ENCODE measurements at places on chromosomes 1 and 21. TPM values are rescaled to one million over a fixed set of nuclear protein-coding genes. Genes with fewer than 3 reads are reported as not detected.

- H3K27me3 ChIP-seq: no peaks in the 10 kb centered on the region
- H3K27ac ChIP-seq: no peak overlapping the region
- H3K4me1 ChIP-seq: peaks cover 3% of the 10 kb centered on the region
- H3K36me3 ChIP-seq: no peaks in the 10 kb centered on the region
- no peak for DNase-seq
Observed at GRCh38 chr1:180633057-180634056, 1.5 kb downstream of the XPR1 start.

GRCh38 chr1:51920130-51920529, 41.6 kb upstream of the NRDC start:
- H3K36me3 ChIP-seq: no peaks in the 10 kb centered on the region
- H3K4me3 ChIP-seq: no peak overlapping the region
- no peak for DNase-seq
- no peak overlapping the region for H3K27ac ChIP-seq
- no peaks in the 10 kb centered on the region for H3K4me1 ChIP-seq
- no peaks in the 10 kb centered on the region for H3K27me3 ChIP-seq

DNA sequence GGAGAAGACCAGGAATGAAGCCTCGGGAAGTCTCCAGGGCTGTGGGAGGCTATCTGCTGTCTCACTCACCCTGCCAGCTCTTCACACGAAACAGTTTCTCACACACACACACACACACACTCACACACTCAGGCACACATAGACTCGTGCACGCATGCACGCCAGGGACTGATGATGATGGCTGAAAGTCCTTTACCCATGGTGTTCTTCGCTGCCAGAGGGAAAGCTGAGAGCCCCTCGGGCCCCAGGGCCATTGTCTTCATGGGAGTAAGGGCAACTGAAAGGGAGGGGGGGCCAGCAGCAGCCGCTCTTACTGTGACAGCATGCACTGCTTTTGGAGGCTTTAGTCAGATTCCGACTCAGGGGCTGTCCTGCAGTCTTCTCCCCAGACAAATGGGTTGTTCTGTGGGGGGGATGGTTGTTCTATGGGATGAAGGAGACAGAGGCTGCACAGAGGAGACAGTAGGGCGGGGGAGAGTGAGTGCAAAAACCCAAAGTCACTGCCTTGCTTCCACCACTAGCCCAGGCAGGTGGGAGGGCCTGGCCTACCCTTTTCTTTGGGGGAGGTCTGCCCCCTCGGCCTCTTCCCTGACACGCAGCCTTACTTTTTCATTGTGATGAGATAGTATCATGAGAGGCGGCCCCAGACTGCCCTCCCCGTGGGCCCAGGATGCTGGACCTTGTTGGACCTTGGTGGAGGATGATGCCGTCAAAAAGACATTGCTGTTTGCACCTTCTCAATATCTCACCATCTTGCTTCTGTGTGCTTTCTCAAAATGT, 29.0 kb downstream of the STUM start:
- H3K4me1 ChIP-seq: no peaks in the 10 kb centered on the region
- H3K4me3 ChIP-seq: no peak overlapping the region
- H3K27ac ChIP-seq: no peak overlapping the region

DNA sequence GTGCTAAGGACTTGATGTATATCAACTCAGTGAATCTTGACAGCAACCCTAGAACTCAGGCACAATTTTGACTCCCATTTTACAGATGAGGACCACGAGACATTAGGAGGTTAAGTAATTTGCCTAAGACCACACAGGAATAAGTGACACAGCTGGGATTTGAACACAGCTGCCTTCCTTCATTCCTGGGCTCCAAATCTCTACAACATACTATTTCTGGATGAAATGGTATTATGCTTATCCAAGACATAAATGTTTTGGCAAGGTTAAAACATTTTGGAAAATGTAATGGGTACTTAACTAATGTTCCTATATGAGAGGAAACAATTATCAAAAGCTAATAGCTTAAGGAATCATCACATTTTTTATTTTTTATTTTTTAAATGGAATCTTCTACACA, 4.8 kb downstream of the CLDN8 start:
- no peaks in the 10 kb centered on the region for H3K27me3 ChIP-seq
- H3K4me1 ChIP-seq: no peaks in the 10 kb centered on the region
- no peak for DNase-seq
- no peaks in the 10 kb centered on the region for H3K36me3 ChIP-seq

GRCh38 chr21:26967062-26967913, at the start of gene ADAMTS5:
Gene ADAMTS5 (minus strand): TSS chr21:26967088. CDS start chr21:26966391, 697 bp downstream.
- no peaks in the 10 kb centered on the region for H3K36me3 ChIP-seq
- peaks cover 11% of the 10 kb centered on the region for H3K27me3 ChIP-seq
- DNase-seq: no peak

The LDLRAD1 gene
- not detected for total RNA-seq

GRCh38 chr1:240803151-240803550, 191.2 kb upstream of the GREM2 start:
- H3K27ac ChIP-seq: no peak overlapping the region
- H3K4me1 ChIP-seq: no peaks in the 10 kb centered on the region
- DNase-seq: no peak
- H3K4me3 ChIP-seq: no peak overlapping the region
- H3K27me3 ChIP-seq: no peaks in the 10 kb centered on the region
- H3K36me3 ChIP-seq: no peaks in the 10 kb centered on the region

GRCh38 chr1:155245163-155245524, 10.1 kb downstream of the ENTREP3 start:
- H3K27ac ChIP-seq: peak overlapping the region; percentile 78
- no peak for DNase-seq
- H3K36me3 ChIP-seq: no peaks in the 10 kb centered on the region
- no peaks in the 10 kb centered on the region for H3K27me3 ChIP-seq

DNA sequence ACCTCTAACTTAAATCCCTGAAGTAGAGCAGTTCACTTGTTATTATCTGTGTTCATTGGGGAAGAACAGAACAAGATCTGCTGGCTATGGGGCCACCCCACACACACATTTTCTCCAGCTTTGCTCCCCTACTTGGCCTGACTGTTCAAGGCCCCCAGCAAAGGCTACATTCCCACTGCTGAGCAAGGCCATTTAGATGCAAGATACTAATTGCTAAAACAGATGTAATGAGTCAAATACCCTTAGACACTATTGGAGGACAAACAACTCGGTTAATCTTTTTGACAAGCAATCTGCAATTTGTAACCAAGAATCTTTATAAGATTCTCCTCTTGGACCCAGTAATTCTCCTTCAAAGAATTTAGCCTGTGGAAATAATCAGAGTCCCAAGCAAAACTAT, 67.7 kb downstream of the NAV1 start:
- H3K4me1 ChIP-seq: no peaks in the 10 kb centered on the region
- H3K36me3 ChIP-seq: no peaks in the 10 kb centered on the region
- no peaks in the 10 kb centered on the region for H3K27me3 ChIP-seq
- H3K4me3 ChIP-seq: no peak overlapping the region

GRCh38 chr1:227729881-227730629, 5.0 kb downstream of the JMJD4 start:
- DNase-seq: peak; percentile 67
- H3K27me3 ChIP-seq: no peaks in the 10 kb centered on the region
- no peak overlapping the region for H3K4me3 ChIP-seq
- peaks cover 38% of the 10 kb centered on the region for H3K4me1 ChIP-seq
- peaks cover 6% of the 10 kb centered on the region for H3K36me3 ChIP-seq
- no peak overlapping the region for H3K27ac ChIP-seq

DNA sequence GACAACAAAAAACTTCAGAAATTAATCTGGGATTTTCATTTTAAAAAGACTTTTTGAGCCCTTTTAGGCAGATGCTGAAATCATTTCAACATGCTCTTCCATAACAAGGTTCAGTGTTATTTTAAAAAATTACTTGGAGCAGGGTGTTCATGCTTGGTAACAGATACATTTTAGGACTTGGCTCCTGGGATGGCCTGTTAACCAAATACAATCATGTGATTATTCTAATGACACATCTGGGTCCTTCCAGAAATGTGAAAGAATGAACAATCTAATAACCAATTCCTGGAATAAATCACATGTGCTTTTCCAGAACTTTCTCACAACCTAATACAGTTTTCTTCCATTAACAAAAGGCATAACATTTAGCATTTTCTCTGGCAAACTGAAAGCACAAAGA, 379.8 kb upstream of the RUNX1 start:
- no peak overlapping the region for H3K4me3 ChIP-seq
- H3K36me3 ChIP-seq: no peaks in the 10 kb centered on the region
- H3K4me1 ChIP-seq: peaks cover 3% of the 10 kb centered on the region
